ENCODE measurements at places on chromosomes 5 and 9.

DNA sequence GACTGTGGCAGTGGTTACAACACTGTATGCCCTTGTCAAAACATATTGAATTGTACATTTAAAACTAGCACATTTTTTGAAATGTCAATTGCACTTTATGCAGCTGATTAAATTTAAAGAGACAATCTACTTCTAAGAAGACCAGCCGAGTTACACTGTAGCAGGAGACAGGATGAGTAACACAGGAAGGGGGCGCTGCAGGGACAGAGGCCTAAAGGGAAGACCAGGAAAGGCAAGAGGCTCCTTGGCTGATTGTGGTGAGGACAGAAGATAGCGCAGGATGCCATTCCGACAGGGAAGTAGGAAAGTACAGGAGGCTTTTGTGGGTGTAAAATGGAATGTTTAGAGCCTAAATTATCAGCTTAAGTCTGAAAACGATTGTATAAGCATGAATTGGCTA lies 28.2 kb upstream of the PPP2R2B start:
- DNase-seq = no peak

- DNase-seq = no peak
Observed at GRCh38 chr5:57442080-57442839, 40.4 kb downstream of the ACTBL2 start.

DNA sequence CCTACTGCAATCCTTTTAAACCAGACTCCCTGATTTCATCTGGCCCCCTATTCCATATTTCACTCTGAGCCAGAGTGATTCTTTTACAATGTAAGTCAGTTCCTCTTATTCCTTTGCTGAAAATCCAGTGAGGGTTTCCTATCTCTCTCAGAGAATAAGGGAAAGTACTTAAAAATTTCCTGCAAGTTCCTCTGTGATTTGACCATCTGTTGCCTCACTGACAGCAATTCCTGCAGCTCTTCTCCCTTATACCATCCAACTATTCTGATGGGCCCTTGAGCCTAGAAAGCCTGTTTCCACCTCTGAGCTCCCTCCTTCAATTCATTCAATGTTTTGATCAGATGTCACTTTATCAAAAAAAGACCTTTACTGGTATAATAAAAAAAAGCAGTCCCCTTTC lies 317.1 kb upstream of the CCNH start:
- no peak for DNase-seq

- no peak for DNase-seq
Observed at GRCh38 chr5:122218778-122219177, 89.4 kb downstream of the ZNF474 start.

DNA sequence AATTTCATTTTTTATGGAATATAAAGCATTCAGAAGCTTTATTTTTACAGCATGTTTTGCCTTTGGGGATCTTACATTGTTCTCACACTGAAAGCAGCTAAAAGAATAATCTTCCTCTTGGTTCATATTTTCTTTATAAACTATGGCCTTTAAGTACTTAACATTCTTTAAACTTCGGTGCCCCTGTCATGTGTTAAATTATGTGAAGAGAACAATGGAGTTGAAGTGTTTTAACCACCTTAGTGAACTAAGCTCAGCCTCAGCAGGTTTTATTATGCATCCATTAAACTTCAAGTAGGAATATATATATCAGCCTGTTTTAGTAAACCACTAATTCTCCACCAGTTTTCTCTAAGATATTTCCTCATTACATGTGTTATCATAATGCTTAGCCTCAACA lies 371.4 kb upstream of the CDH18 start:
- no peak for DNase-seq

- no peak for DNase-seq
Observed at GRCh38 chr9:37156205-37156604, 35.8 kb downstream of the ZCCHC7 start.

- DNase-seq = no peak
Observed at GRCh38 chr5:173229966-173230689, 4.9 kb downstream of the NKX2-5 start.

GRCh38 chr9:16671591-16672137 lies 198.8 kb downstream of the BNC2 start:
- no peak for DNase-seq

GRCh38 chr5:104267320-104268015 lies 704.9 kb upstream of the NUDT12 start:
- no peak for DNase-seq

DNA sequence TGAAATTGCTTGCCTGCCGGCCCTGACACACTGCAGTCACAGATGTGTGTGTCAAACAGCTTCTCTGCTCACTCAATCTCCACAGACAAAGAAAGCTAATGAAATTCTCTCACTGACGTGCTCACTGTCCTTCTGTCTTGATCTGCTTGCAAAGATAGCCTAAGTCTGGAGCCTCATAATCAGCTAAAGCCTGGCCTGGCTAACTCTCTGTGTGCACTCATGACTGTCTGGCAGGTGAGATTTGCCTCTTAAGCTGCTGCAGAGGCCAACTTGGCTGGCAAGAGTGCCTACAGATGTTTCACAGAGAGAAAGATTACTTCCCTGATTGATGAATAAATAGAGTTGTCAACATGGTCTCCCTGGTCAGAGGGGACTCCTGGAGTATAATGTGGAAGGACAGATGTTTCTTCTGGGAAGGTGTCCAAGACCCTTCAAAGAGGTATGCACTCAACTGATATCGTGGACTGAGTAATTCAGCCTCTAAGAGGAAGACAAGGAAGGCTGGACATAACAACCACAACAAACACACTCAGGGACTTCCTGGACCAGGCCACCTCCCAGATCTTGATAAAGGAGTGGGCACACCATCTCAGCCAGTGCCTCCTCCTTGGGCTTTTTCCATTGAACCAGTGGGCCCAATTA lies 362.0 kb downstream of the SPOCK1 start:
- DNase-seq = no peak

DNA sequence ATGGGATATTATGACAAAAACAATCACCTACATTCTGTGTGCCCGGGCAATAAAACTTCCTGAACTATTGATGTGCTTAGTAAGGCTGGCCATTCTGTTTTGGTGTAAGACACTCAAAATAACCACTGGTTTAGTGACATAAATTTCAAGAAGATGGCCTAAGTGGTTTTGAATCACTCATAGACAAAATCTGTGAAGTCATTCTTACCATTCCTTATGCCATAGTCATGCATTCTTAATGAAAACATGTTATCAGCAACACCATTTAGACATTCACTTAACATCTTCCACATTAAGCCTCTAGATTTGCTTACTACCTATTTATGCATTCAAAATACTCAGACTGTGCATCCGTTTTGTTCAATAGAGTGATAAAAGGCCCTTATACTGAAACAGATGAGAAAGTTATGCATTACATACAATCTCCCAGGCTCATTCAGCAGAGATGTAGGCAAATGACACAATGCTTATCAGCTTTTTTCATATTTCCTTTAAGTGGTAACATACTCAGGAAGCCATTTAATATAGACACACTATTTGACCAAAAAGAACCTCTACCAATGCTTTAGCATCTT lies 848.8 kb upstream of the DMAC1 start:
- no peak for DNase-seq

DNA sequence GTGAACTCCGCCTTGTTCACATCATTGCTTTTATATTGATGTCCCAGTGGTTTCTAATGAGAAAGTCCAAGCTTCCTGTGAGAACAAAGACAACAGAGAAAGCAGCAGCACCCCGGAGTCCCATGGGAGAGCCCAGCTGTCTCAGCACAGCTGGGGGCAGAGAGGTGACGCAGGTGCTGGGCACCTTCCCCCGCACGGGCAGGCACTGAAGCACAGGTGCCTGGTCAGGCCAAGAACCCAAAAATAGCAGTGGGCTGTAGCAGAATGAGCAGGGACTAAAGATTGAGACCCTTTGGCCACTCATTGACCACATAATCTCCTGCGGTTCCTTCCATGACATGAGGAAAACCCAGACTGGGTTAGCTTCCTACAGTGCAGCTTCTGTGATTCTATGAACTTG lies 18.8 kb downstream of the SRD5A1 start:
- no peak for DNase-seq

GRCh38 chr9:123070198-123070597 lies 36.7 kb downstream of the GPR21 start:
- DNase-seq = no peak

DNA sequence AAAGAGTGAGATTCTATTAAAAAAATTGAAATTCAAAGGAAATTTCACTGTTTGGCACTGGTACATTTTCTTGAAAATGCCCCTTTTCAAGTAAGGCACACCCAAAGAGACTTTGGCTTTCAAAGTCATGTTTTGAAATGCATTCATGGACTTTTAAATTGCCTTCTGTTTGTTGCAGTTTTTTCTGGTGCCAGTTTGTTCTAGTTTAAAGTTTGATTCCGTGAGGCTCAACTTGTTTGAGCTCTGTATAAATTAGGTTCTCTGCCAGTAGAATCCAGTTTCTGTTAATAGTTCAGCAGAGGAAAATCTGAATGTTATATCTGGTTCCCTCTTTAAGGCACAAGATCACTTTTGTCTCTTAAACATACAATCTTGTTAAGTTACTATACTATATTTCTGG lies 16.4 kb downstream of the ATP6V0E1 start:
- no peak for DNase-seq

GRCh38 chr9:4077499-4078102 lies 222.3 kb downstream of the GLIS3 start:
- no peak for DNase-seq

DNA sequence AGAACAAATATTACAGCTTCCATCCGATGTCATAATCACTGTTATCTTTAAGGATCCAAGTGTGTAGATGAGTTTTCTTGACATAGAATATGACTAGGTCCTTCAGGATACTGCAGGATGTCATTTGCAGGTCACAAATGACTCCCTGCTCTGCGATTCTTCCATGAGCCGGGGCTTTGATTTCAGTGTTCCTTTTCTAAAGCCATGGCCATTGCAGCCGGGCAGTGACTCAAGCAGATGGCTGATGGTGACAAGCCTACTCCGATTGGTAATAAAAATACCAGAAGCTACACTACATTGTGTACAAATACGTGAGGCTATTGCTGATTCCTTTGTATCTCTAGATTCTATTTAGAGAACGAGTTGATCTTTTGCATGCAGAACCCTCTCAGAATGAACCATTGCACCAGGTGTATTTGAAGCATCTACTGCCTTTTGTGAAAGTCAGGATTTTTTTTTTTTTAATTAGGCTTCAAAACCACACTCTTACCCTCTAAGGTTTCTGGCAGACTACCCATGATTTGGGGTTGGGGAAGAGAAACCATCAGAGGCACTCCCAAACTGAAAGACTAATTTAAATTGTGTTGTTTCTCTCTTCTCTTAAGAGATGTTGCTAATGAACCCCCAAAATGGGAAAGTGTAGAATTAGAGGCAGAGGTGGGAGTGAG lies 271.0 kb upstream of the ADRA1B start:
- no peak for DNase-seq

DNA sequence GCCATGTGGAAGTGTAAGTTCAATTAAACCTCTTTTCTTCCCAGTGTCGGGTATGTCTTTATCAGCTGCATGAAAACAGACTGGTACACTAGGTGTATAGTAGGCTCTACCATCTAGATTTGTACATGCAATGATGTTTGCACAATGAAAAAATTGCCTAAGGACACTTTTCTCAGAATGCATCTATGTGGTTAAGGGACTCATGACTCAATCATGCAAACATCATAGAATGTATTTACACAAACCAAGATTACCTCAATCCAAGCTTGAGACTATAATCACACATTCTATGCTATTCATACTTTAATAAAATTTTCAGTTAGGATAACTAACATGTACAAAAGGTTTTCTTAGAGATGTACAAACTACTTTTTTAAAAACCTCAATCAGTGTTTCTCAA lies 1164.5 kb downstream of the CDH12 start:
- no peak for DNase-seq

DNA sequence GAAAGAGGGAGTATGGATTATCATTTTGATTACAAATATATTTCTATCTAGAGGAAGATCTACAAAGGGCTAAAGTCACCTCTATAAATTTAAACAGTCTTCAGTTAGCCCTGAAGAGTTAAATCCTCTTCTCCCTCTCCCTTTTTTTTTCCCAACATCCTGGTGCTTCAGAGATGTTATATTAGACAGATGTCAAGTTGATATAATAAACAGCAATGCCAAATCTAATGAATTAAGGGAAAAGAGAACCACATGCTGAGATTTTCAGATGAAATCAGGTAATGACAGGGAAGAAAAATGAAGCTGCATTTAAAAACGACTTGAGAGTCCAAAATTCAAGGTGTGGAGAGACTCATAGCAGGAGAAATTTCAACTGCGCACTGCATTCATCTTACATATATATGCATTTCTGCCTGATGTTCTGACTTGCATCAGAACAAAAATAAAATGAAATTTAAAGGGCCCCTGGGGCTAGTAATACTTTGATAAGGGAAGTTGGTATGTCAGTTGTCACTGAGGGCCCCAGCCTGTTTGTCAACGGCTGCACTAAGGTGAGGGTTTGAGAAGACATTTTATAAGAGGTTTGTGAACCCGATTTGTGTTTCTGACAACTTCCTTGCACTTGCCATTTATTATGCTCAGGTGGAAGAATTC lies 338.9 kb upstream of the PANK3 start:
- DNase-seq = no peak

DNA sequence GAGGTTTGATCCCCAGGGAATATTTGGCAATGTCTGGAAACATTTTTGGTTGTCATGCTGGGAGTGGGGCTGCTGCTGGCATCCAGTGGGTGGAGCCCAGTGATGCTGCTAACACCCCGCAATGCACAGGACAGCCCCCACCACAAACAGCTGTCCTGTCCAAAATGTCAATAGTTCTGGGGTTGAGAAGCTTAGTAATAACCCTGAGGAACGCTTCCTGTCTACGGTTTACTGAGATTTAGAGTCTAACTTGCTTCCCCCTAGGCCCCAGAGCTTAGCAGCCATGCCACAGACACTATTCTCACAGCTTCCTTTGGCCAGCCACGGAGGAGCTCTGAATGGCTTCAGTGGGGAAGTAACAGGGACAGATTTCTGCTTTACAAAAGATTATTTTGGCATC lies 66.5 kb downstream of the MSX2 start:
- DNase-seq = no peak

DNA sequence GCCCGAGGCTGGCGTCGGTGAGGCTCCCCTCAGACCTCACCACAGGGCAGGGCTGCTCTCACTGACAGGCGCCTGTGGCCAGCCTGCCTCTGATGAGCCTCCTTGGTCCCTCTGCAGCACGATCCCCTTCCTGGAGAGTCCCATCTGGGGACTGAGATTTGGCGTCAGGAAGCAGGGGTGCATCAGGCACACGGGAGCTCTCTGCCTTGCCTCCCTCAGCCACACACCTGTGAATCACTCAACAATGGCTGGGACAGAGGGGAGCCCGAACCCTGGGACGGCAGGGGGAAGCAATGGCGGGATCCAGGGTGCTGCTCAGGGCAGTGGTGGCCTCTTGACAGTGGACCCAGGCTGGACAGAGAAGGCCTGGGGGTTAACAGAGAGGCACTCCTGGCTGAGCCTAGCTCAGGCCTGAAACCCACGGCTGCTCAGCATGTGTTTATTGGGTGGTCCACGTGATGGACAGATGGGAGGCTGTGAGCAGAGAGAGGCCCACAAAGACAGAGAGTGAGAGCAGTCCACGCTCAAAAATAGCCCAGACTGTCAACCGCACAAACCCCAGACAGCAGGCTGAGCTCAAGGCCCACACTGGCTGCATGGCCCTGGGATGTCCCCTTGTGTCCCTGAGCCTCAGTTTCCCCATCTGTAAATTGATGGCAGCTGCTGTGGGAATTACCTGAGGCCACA lies 11.9 kb downstream of the RASGEF1C start:
- DNase-seq = no peak

- DNase-seq = no peak
Observed at GRCh38 chr9:115403753-115404152, 285.8 kb upstream of the TNC start.
